Cerebellum (tissue), 4 donors: ENCODE measurements at places on chromosomes 2 and 18. TPM values are rescaled to one million over a fixed set of nuclear protein-coding genes. Genes with fewer than 3 reads are reported as not detected.

The USP37 gene
- 31.1 TPM for total RNA-seq

The ARHGEF4 gene
- total RNA-seq, result 35.3 TPM

The CNGA3 gene
- 3.0 TPM for total RNA-seq

The UGT1A3 gene
- not detected for total RNA-seq

The ANKRD44 gene
- total RNA-seq, result 84.9 TPM

The IL36RN gene
- total RNA-seq, result not detected

The PRR30 gene
- not detected for total RNA-seq

The SCN3A gene
- 139 TPM for total RNA-seq

The VRK2 gene
- total RNA-seq, result 6.3 TPM

The CHRNG gene
- total RNA-seq, result not detected
